Foreskin fibroblast (primary cell): ENCODE measurements at places on chromosomes 12 and 14.
A peak's percentile ranks its signal among the peaks of the same experiment; 100 is the strongest.

GRCh38 chr12:54046809-54047159 is 6.9 kb upstream of the HOXC4 start:
- DNase-seq = no peak

DNA sequence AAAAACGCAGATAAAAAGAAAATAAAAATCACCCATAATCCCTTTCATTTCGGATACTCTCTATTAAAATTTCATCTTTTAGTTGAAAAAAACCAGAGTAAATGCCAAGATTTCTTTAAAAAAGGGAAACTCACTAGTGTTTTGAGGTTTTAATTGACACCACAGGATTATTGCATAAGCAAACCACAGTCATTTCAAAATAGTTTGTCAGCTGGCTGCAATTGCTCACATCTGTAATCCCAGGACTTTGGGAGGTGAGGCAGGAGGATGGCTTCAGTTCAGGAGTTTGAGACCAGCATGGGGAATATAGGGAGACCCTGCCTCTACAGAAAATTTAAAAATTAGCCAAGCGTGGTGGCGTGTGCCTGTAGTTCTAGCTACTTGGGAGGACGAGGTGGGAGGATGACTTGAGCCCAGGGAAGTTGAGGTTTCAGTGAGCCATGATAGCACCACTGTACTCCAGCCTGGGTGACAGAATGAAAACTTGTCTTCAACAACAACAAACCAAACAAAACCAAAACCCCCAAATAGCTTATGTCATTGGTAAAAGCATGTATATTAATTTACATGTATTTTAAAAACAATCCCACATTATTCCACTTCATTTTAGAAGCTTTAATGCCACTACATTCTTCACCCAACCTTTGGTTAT is 48.8 kb downstream of the SYNE2 start:
- peak; percentile 49 for DNase-seq

- peak; percentile 86 for DNase-seq
Measured at GRCh38 chr12:57175428-57176138, 28.2 kb upstream of the LRP1-AS start.

- no peak for DNase-seq
Measured at GRCh38 chr12:57936513-57936883, 4.9 kb upstream of the ATP23 start.

DNA sequence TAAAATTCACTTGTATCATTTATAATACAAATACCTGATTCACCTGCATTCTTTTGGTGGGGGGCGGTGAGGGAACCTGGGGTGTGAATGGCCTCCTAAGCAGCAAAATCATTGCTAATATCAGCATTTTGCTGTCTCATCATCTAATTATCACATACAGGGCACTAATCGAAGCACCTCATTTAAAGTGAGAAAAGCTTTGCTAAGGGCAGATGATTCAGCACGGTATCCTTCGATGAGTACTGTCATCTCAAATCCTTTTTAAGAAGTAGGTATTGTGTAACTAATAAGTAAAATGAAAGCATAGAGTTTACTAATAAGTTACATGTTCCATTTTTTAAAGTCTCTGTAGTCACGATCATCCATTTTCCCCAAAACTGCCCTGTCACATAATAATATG is 278.1 kb upstream of the SOX5 start:
- no peak for DNase-seq

DNA sequence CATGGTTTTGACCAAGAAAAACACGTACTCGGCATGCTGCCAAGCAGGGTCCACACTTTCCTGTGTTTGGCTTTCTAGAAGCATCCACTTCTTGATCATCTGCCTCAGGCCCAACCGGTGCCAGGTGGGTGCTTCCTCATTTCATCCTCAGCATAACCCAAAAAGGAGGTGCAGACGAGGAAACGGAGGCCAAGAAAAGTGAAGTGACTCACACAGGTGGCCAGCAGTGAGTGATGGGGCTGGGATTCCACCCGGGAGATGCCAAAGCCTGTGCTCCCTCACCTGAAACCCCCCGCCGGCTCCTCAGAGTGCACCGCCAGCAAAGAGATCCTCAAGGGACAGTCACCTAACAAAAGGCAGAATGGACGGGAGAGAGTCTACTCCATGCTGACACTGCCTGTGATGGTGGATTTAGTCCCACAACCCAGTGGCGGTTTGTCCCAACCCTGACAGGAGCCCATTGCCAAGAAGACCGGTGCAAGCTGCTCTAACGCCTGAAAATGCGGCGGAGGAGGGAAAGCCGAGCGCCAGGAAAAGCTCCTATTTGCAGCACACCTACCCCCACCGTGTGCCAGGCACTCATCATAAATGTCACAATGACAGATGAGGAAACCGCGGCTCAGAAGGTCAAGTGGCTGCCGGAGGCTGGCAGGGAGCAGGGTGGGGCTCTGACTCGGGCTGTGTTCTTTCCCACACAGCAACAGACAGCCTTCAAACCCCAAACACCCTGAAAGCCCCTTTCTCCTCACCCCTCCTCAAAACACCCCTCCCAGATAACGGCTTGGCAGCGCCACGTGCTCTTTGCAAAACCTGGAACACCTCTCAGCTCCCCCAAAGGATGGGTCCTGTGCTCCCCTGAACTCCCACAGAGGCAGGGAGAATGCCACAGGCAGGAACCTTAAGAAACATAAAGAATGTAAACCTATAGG is 18.8 kb downstream of the BCL11B start:
- DNase-seq = no peak

DNA sequence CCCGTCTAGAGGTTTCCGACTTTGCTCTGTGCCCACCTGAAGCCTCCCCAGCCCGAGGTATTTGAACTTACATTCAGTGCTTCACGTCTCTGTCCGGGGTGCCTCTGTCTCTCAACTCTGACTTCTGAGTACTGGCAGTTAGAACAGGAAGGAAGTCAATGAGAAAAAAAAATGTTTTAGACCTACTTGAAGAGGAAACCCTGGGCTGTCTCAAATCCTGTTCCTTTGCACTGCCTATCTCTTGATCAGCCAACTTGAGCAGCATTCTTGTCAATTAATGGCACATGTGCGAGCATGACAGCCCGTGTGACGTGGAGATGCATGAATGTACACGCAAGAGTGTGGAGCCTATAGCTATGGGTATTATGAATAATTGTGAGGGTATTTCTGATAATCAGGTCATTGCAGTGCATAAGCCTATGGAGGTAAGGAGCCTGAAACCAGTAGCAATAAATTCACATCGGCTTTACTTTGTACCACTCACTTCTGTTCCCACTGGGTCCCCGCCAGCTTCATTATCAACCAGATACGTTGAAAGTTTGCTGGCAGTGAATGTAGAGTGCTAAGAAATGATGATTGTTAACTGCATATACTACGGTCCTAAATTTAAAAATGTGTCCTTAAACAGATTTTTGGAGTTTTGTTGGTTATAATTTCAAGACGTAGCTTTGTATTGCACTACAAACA is at the start of gene ARHGDIB:
ARHGDIB (minus strand) TSS at position 136 of the 687 bp plus-strand sequence. CDS start 10,889 bp downstream, outside the sequence.
- DNase-seq = no peak

- DNase-seq = no peak
Measured at GRCh38 chr14:25053585-25053984, 3.6 kb upstream of the STXBP6 start.

GRCh38 chr12:122834921-122835749 is at the start of gene HIP1R:
TSS of gene HIP1R (plus strand) at chr12:122835457. CDS start at chr12:122835551, 94 bp downstream.
- DNase-seq = peak; percentile 69

- DNase-seq = peak; percentile 17
Measured at GRCh38 chr12:57296291-57296690, 45.3 kb upstream of the STAC3 start.

DNA sequence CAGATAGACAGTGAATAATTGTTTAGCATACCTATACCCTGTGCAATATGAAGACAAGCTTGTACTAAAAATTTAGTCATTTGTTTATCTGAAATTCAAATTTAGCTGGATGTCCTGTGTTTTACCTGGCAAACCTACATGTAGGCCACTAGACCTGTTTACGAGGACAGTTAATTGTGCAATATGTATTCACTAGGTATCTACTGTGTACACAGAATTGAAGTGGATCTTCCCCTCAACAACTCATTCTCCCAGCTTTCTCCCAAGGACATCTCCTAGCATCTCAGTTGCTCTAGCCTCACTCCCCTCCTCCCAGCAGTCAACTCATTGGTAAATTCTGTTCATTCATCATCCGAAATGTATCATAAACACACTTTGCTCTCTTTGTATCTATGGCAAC is 25.3 kb downstream of the AK7 start:
- no peak for DNase-seq

DNA sequence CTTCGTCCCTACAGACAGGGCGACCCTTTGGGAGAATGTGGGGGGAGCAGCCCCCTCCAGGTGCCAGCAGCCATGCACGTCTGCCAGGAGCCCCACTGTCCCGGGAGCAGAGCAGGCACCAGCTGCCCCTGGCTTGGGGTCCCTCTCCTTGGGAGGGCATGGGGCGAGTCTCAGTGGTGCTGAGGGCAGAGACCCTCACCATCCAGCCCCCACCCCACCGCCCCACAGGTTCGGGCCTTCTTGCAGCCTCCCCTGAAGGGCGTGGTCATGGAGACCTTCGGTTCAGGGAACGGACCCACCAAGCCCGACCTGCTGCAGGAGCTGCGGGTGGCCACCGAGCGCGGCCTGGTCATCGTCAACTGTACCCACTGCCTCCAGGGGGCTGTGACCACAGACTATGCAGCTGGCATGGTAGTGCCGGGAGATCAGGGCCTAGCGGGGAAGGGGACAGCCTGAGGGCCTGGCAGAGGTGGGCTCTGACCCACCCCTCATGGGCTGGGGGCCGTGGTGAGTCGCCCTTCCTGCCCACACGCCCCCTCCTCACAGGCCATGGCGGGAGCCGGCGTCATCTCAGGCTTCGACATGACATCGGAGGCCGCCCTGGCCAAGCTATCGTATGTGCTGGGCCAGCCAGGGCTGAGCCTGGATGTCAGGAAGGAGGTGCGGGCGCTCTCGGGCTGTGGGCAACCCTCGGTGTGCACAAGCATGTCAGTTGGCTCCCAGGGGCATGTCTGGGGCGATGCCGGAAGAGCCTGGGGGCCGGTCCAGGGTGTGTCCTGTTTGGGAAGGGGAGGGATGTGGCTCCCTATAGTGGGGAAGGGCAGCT is 18.8 kb downstream of the ASPG start:
- DNase-seq = no peak

DNA sequence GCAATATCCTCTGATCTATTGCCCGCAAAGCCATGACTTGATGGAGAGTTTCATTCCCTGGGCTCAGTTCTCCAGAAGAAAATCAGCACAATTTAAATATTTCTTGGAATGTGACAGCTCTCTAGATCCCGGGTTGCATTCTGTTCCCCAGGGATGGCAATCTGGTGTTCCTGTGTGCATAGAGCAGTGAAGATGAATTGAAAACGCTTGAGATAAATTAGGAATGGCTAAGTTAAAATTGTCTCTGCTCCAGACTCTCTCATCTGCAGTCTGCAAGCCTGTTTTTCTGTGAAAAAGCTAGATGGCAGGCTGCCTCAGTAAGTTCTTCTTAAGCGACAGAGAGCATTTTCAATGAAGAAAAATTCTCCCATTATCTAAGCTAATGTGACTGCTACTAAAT is 582.5 kb upstream of the MGAT4C start:
- DNase-seq = no peak

- peak; percentile 3 for DNase-seq
Measured at GRCh38 chr14:79661752-79662151, 549.6 kb downstream of the DIO2 start.

DNA sequence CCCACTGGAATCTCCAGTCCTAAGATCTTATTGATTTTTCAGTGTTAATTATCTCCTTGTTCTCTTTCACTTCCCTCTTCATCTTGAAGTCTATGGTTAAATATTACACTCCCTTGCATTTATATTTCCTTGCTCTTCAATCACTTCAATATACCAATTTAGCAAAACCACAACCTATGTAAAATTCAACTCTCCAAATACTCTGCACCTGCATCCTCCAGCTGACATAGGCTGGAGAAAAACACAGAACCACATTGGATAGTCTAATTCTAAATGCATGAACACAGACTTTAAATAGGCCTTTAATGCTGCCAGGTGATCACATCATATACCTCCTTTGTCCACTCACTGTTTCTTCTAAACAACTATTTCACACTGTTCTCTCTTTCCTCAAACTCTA is 253.8 kb upstream of the GARIN6 start:
- no peak for DNase-seq

DNA sequence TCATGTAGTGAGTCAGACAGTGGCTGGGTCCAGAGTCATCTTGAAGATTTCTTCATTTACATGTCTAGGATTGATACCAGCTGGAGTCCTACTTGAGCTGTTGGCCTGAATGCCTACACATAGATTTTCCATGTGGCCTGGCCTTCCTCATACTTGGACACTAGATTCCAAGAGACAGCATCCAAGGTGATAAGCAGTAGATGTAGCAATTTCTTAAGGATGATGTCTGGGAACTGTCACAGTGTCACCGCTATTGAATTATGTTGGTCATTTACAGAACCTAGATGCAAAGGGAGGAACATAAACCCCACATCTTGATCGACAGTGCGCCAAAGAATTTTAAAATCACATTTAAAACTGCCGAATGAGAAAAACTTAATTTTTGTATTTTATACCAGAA is 412.3 kb downstream of the TRHDE start:
- DNase-seq = no peak

DNA sequence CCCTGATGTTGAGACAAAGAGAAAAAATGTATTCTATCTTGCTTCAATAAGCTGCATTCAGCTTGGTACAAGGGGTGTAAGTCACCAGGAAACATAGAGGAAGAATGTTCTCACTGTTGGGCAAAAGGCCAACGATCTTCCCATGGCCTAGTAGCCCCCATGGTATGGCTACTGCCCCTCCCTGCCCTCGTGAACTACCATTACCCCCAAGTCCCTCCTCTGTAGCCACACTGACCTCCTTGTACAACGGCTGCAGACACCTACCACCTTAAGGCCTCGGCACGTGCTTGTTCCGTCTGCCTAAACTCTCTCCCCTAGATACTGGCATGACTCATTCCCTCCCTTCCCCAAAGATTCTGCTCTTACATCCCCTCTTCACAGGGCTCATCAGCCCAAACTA is 81.9 kb upstream of the ANO2 start:
- no peak for DNase-seq

- DNase-seq = peak; percentile 80
Measured at GRCh38 chr12:123533672-123534643, at the start of gene RILPL1. TSS of gene RILPL1 (minus strand) at chr12:123533719. CDS start at chr12:123533482, 237 bp downstream.

GRCh38 chr12:630656-631632 is 32.3 kb downstream of the NINJ2 start:
- no peak for DNase-seq

DNA sequence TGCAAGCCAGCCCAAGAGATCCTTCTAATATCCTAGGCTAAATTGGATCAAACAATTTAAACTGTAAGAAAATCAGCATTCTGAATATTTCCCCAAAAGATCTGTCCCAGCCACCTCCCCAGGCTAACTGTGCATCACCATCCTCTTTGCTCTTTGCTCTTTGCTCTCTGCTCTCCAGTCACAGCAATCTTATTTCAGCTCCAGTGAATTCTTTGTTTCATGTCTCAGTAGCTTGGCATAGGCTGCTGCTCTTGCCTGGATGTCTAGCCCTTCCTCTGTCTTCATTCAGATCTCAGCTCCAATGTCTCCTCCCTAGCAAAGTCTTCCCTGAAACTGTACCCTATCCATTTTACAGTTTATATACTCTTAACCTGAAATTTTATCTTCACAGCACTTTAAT is 399.8 kb upstream of the USP15 start:
- DNase-seq = no peak
